Stimulated activated CD4-positive, alpha-beta T cell treated with anti-CD3 and anti-CD28 coated beads, Interleukin-15, amount 100 ng/mL, for 1 hour (primary cell): ENCODE measurements at places on chromosomes 3 and 15.

- no peak for DNase-seq
Measured at GRCh38 chr3:71006810-71007785, 576.4 kb downstream of the FOXP1 start.

DNA sequence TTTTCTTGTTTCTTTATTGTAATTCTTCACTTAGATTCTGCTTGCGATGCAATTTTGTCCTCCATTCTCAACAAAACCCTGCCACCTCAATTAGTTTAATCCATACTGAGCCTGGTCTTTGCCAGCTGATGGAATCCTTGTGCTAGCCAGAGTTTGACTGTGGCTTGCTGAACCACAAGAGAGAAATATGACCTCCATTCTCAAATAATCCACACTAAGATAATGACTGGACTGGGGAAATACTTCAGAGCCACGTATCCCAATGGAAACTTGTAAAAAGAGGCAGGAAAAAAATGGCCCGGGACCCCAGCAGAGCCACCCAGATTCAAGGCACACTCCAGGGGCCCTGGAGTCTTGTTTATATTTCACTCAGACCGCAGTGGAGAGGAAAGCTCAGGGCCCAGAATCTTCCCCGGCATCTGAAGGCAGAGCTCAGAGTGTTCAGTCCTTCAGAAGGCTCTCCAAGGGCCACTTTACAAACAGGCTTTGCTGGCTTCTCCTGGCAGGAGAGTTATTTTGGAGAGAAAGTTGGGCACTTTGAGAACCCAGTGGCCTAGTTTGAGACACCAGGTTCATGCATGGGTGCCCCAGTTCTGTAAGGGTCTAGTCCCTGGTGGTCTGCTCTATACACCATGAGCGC lies 62.7 kb downstream of the SSUH2 start:
- DNase-seq: no peak

GRCh38 chr3:155026999-155027591 lies 53.0 kb upstream of the MME start:
- DNase-seq: no peak

- DNase-seq: no peak
Measured at GRCh38 chr3:141250342-141250741, 18.7 kb downstream of the PXYLP1 start.

GRCh38 chr3:67468511-67468910 lies 185.9 kb downstream of the SUCLG2 start:
- no peak for DNase-seq

DNA sequence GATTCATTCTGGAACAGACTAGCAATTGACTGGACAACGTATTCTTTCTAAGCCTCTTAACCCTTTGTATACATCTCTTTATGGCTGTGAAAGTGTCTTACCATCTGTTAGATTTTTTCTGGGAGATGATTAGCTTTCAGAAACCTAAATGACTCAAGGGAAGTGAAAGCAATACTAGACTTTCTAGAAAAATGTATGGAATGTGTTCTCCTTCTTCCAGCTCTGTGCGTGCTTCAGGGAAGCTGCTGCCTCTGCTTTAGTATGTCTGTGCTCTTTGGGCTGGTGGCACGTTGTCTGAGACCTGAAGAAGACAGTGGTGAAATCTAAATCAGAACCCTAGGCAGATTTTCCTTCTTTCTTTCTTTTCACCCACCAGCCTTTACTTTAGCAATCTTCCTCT lies 89.5 kb downstream of the ITPR1 start:
- DNase-seq: no peak

- no peak for DNase-seq
Measured at GRCh38 chr3:166123088-166123487, 285.9 kb upstream of the BCHE start.

DNA sequence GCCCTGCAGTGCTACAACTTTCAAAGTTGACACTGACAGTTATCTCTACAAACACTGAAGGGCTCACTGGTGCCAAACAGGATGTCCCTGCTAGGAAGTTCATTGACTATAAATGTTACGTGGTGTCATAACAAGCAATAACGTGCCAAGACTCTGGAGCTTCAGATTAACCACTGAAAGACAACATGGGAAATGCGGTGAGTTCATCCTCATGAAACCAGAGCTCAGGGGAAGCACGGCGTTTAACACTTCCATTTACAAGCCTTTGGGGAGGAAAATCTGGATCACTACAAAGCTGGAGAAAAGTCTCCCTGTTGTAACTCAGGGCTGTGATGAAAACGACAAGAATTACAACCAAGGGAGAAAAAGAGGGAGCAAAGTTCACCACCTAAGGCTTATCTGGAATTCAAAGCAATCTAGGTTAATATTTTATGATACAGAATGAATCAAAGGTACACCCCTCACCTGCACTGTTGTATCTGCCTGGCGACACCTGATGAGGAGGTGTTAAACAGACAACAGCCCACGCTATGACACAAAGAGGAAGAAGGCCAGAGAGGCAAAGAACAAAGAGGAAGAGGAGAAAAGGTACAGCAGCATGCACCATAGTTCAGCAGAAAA lies 27.0 kb downstream of the SHQ1 start:
- no peak for DNase-seq

- no peak for DNase-seq
Measured at GRCh38 chr15:87959662-87960061, 296.9 kb downstream of the NTRK3 start.

DNA sequence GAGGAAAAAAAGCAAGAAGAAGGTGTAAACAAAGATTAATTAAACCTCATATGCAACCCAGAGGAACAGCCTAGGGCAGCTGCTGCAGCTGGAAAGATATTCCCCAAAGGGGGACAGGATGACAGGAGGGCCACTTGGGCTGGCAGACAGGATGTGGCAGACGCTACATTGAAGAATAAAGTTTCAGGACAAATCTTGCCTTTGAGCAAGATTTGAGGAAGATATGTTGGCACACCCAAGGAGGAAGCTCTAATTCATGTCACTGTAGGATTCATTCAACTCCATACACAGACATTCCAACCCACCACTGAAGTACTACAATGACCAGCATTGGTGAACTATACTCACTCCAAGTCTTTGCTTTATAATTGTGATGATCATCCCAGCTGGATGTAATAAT lies 504.0 kb downstream of the SHQ1 start:
- DNase-seq: no peak

DNA sequence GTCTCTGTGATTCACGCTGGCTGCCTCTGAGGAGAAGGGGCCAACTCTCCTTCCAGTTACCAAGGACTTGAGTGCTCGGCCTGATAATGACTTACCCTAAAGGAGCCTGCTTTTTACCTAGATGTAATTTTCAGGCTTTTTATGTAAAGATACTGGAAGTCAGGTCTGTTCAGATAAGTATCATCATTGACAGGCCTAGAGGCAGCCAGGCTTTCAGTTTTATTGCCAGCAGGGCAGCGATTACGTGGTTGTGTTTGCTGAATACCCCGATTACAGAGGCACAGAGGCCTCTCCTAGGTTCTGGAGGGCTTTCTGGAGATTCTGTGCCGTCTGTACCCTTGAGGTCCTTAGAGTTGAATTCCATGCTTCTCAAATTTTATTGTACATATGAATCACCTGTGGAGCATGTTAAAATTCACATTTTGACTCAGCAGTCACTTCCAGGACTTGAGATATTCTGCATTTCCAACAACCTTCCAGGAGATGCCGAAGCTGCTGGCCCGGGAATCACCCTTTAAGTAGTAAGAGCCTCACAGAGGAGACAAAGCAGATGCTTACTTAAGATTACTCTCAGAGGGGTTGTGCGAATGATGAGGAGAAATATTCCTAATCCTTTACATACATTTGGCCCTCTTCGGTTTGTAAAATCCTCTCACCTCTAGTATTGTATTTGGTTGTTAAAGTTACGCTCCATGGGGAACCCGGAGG lies 160.1 kb upstream of the BHLHE40 start:
- DNase-seq: no peak

DNA sequence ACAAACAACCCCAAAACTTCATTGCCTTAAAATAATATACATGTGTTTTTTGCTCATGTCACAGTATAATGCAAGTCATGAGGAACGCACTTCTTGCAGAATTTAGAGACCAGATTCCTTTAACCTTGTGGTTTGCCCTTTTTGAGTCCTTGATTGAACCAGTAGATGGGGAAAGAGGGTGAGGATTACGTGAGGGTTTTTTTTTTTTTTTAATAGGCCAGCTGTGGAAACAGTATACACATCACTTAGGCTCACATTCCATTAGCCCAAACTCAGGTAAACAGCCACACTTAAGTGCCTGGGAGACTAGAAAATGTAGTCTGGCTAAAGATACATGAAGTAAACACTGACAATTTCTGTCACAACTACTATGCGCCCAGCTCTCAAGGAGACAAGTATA lies 114.9 kb upstream of the MLF1 start:
- no peak for DNase-seq

GRCh38 chr15:47678040-47678439 lies 39.3 kb upstream of the SEMA6D start:
- DNase-seq: no peak

DNA sequence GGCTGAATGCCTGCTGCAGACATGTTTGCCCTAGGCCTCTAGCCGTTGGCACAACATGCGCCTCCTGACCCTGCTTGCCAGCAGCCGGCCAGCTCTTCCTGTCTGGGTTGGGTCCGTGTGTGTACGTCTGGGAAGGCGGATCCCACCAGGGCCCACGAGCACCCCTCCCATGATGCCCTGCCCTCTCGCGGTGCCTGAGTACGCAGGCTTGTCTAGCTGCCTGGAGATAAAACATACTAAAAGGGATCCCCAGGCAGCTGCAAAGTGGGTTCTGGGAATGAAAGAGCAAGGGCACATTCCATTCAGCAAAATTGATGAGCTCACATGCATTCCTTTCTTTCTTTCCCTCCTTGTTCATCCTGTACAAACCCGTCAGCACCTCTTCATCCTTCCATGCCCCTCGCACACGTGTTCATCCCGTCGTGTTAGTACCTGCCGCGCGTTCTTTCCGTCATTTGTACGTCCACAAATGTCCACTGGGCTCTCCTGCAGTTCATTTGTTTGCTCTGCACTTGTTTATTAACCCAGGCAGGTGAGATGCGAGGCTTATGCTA lies 74.3 kb downstream of the FBLN2 start:
- no peak for DNase-seq

DNA sequence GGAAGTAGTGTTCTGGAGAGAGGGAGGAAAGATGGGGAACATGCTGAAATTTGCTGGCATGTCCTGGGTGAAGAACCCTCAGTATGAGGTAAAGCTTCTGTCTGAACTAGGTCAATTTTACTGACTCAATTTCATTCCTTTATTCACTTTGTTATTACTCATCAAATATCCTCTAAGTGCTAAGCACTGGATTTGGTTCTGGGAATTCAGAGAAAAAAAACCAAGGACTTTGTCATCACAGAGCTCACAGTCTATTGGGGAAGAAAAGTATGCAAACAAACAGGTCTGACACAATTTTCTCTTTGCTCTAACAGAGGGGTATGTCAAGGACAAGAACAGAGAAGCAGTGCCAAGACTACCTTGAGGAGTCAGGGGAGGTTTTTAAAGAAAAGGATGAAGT lies 68.0 kb downstream of the TFG start:
- no peak for DNase-seq

GRCh38 chr3:116877968-116878367 lies 168.4 kb downstream of the TUSC7 start:
- DNase-seq: no peak

DNA sequence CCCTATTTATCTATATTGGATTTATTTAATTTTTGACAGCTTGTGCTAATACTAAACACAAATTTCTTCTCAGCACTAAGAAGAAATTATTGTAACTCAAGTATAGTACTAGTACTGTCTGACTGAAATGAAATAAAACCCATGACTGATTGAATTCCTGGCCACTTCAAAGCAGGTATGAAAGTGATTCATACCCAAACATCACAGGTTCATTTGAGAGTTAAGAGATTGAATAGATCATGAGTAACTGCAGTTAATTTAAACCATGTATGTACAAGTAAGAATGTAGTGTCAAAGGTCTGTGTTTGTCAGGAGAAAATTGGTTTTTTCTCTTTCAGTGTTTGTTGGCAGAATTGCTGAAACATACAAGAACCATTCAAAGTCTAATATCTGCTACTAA lies 332.0 kb upstream of the GRM7 start:
- no peak for DNase-seq

DNA sequence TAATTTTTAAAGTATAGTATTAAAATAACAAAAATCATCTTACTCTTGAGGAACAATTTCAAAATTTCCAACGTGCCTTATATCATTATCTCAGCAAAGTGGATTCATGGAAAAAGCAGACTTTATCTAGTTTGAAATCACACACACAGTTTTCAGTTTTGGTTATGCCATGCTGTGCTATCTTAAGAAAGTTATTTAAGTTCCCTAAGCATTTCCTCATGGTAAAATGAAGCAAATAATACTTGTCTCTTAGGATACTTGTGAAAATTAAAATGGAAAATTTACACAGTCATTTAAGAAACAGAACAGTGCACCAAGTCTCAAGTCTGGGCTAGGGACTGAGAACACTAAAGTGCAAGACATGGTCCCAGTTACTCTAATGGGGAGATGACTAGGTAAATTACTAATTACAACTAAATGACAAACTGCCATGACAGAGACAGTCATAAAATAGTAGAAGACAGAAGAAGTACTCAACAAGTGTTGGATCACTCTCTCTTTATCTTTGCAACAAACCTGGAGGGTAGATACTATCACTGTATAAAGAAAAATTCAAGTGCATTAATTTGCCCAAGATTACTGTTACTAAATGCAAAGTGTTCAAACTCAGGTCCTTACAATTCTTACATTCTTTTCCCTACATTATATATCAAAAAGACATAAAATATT lies 44.8 kb downstream of the DMXL2 start:
- DNase-seq: no peak

DNA sequence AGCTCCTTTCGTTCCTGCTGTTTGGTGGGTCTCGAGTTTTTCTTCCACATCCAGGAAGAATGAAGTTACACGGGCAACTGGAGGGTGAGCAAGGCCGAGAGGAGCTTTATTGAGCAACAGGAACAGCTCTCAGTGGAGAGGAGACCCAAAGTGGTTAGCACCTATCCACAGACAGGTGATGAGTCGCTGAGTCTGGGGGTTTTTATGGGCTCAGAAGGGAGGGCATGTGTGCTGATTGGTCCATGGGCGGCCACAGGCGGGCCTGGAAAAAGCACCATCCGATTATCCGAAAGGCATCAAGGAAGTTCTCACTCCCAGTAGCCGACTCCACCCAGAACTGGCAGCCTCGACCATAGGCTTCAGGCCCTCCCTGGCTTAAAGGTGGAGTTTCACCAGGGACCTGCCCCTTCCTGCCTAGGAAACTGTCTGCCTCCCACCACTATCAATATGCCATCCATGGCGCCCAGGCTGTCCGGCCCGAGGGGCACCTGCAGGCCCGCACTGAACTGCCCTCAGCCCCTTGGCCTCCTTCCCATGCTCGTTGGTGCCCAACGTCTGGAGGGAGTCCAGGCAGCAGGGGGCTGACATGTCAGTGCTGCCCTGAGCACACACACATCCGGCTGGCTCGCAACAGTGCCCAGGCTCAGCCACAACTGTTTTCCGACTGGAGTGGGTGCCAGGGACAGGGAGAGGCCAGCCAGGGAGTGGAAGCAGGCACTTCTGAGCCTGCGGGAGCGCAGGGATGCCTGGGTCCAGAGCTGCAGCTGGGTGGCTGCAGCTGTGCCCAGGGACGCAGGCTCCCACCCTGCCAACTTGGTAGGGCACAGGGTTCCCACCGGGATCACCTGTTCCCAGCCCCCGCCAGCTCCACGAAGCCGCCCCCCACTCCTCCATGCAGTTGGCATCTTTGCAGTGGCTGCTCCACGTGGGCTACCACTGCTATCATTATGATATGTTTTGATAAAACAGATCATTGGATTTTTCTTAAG lies 170.2 kb downstream of the FNDC3B start:
- DNase-seq: no peak
